ENCODE measurements at places on chromosomes 6 and 20. TPM values are rescaled to one million over a fixed set of nuclear protein-coding genes. Genes with fewer than 3 reads are reported as not detected.

DNA sequence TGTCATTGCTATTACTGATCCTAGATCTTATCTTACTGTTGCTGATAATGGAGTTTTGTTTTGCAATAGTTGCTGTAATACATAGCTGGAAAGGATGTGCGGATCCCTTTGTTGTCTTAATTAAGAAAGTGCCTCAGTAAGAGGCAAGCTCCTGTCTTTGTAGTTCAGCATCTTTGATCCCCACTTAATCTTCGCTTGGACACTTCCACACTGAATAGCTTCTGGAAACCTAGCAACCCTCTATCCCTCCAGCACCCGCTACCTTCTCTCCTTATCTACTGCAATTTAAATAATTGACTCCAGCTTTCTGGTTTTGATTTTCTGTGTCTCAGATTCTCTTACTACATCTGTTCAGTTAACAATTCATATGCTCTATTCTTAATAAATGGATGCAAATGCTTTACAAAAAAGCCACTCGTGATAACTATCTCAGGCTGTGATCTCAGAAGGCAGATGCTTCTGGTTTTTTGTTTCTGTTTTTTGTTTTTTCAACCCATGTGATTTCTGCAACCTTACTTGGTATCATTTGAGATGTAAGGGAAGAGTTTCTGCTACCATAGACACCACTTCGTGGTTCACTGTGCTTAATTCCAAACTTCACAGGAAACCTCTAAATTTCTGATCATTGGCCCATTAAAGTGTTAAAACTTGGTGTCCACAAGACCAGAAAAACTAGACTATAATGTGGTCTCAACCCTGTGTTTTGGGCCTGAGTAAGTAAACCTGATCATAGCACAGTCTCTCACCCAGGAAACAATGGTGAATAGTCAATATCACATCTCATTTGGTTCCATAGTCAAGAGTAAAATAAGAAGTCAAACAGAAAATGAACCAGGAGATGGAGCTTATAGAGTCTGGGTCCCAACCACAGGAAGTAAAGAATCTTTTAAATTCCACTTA is 352.1 kb upstream of the SOX4 start:
- DNase-seq, result no peak

- DNase-seq, result no peak
These were observed 147.5 kb upstream of the TCF21 start for GRCh38 chr6:133741375-133741861.

- DNase-seq, result no peak
These were observed 40.1 kb downstream of the ILRUN start for GRCh38 chr6:34656378-34657036.

- DNase-seq, result no peak
These were observed 71.9 kb upstream of the RREB1 start for GRCh38 chr6:7035837-7036249.

GRCh38 chr6:37798436-37799262 is 20.9 kb upstream of the ZFAND3 start:
- DNase-seq, result no peak

- DNase-seq, result no peak
These were observed 26.9 kb downstream of the SPATA2 start for GRCh38 chr20:49888212-49889000.

GRCh38 chr6:106244521-106244920 is 81.0 kb downstream of the ATG5 start:
- DNase-seq, result no peak

DNA sequence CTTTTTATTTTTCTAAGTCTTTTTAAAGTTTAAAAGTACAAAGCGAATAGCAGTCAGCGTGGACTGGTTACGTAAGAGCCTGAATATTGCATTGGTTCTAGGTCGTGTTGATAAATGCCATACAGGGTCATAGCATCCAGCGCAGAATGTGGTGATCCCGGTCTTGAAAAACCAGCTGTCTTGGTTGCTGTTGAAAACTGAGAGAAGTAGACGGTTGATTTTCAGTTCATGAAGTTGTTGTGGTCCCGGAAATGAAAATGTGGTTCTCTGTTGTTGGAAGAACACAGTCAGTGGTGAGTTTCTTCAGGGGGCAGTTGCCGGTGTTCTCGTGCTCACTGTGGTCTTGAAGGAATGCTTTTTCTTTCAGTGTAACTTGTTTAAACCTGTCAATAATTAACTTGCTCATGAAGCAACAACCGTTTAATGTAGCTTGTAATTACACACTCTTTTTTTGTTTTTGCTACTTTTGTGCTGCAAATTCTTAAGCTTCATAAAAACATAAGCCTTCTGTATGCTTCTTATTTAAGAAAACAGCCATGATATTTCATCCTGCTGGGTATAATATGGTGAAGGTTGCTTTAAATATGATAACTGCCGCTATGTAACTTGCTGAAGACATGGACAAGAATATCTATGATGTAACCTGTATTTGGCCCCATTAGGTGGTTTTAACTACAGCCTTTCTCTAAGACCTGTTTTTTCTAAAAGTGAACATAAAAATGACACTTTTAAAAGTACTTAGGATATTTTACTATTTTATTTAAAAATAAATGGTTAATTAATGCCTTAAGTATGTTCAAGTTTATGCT is 64.8 kb upstream of the KIF25 start:
- no peak for DNase-seq

GRCh38 chr6:169839898-169840631 is 88.6 kb downstream of the ERMARD start:
- DNase-seq, result peak; percentile 44

DNA sequence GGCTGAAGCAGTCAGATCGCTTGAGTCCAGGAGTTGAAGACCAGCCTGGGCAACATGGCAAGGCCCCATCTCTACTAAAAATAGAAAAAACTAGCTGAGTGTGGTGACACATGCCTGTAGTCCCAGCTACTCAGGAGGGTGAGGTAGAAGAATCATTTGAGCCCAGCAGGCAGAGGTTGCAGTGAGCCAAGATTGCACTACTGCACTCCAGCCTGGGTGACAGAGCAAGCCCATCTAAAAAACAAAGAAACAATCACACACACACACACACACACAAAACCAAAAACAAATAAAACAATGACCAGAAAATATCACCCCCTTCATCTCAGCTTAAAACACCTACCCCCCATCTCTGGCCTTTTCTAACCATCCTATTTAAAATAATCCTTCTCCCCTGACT is 68.0 kb downstream of the BTBD9 start:
- DNase-seq, result no peak

DNA sequence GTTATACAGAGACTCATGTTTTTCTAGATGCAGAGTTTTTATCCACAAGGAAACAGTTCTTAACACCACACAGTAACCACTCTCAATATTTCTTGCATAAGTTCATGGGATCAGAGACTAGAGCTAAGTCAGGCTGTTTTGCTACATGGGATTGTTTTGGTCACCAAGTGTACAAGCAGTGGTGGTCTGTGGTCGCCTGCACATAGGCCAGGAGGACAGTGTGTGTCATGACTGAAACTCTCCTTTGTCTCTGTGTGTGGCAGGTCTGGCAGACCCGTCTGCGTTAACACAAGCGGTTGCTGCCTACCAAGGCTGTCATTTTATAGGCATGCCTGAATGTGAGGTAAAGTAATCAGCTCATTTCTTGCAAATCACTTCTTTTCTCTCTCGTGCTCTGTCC is 18.9 kb downstream of the WRNIP1 start:
- no peak for DNase-seq

DNA sequence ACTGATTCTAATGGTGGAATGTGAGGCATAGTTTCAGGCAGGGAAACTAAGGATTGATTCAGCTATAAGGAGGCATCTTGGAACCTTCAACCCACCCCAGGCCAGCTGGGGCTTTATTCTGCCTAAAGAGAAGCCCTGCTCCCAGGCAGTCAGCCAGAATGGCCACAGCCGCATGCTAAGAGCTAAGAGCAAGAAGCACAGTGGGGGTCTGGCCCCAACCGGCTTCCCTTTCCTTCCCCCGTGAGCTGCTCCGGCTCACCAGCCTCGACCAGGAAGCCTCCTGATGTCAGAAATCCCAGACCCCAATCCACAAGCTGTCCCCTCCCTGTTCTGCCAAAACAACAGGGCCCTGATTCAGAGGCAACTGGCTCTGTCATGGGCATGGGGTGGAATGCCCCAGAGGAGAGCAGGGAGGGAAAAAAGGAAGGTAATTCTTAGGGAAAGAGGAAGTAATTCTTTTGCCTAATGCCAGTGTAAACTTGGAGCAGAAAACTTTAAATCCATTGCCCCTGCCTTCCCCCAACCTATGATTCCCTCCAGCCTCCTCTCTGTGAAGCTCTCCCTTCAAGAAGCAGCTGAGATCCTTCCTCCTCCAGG is 6.9 kb downstream of the GRM4 start:
- DNase-seq, result no peak

- no peak for DNase-seq
These were observed 45.1 kb upstream of the TASP1 start for GRCh38 chr20:13683833-13684232.

- DNase-seq, result no peak
These were observed 630.6 kb downstream of the QKI start for GRCh38 chr6:164045082-164045481.

WFDC13 gene
- not detected for total RNA-seq

COL12A1 gene
- 28.6 TPM for total RNA-seq

BMP2 gene
- 6.9 TPM for total RNA-seq

BEND6 gene
- 5.9 TPM for total RNA-seq

TFAP2D gene
- not detected for total RNA-seq

PNLDC1 gene
- not detected for total RNA-seq

C20orf96 gene
- 3.4 TPM for total RNA-seq

PHACTR3 gene
- 0.86 TPM for total RNA-seq

GHRH gene
- total RNA-seq, result 1.5 TPM
